ENCODE measurements at places on chromosomes 2 and 18.

DNA sequence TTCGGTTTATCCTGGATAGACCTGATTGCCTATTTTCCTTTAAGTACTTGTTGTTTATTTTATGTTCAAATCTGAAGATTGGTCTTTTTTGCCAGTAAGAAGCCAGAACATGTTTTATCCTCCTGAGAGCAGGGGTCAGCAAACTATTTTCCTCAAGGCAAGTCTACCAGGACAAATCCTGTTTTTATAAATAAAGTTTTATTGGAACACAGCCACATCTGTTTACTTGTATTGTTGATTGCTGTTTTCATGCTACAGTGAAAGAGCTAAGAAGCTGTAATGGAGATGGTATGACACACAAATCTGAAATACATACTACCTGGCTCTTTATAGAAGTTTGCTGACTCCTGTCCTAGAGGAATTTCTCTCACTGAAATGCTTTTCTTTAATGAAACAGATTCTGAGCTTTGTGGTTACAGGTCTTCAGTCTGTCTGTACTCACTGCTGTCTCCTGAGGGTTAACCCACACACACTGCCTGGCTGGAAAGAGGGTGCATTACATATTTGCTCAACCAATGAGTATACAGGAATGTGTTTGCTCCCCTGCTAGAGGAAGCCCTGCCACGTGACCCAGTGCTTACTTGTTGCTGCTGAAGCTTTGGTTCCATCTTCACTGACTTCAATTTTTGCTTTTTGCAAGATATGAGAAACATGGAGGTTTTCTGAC, 22.6 kb downstream of the MRPL44 start:
- DNase-seq, result no peak

DNA sequence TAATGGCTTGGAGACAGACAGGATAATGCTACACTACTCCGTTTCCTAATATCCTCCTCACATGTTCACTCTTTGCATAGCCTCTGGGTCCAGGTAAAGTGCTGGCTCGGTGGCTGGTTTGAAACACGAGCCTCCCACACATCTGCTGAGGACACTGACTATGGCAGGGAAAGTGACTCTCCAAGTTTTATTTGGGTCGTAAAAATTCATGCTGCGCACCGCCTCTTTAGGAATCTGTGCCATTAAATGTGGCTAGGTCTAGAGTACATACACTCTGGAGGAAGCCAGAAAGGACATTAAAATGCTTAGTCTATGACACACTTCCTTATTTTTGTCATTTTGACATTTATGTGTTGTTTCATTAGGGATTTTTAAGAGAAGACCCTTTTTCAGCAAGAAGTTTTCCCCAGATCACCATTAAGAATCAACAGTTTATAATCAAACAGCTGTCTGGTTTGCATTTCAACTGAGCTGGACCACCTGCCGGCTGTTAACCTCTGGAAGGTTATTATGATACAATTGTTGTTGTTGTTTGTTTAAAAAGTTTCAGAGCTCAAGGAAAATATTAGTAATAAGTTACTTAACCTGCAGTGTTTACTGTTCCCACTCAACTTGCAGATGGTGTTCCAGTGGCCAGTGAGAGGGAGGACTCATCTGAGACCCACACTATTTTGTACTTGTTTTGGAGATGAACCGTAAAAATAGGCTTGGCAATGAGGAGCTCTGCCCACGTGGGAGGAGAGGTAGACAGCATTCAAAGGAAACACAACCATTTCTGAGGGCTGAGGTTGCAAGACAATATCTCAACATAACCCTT, 443.3 kb upstream of the MEIS1 start:
- DNase-seq, result no peak

GRCh38 chr2:95670686-95671085, 78.9 kb downstream of the TRIM43 start:
- no peak for DNase-seq

DNA sequence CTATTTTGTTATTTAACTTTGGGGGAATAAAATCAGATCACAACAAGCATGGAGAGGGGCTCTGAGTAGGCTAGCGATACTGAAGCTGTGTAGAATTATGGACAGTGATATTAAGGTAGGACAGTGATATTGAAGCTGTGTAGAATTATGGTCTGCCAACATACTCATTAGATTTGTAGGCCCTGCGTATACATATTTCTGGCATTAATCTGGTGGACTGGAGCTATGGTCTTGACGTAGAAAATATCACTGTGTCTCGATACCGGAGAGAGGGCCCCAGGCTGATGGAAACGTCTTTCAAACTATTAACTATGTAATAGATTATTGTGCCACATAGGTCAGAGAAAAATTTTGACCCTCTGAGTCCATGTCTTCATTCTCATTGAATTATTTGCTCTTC, 511.4 kb downstream of the ADCYAP1 start:
- no peak for DNase-seq

DNA sequence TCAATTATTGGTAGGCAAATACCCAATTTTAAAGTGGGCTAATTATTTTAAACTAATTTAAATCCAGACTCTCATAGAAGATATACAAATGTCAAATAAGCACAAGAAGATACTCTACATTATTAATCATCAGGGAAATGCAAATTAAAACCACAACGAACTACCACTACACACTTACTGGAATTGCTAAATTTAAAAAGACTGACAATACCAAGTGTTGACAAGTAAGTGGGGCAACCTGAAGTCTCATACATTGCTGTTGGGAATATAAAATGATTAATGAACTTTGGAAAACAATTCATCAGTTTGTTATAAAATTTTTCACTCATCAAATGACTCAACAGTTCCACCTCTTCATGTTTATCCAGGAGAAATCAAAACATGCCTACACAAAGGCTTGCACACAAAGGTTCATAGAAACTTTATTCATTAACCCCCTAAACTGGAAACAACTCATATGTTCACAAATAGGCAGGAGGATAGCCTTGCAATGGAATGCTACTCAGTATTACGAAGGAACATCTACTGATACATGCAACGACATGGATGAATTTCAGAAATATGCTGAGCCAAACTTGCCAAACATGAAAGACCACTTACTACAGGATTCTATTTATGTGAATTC, 120.8 kb downstream of the MCFD2 start:
- no peak for DNase-seq

DNA sequence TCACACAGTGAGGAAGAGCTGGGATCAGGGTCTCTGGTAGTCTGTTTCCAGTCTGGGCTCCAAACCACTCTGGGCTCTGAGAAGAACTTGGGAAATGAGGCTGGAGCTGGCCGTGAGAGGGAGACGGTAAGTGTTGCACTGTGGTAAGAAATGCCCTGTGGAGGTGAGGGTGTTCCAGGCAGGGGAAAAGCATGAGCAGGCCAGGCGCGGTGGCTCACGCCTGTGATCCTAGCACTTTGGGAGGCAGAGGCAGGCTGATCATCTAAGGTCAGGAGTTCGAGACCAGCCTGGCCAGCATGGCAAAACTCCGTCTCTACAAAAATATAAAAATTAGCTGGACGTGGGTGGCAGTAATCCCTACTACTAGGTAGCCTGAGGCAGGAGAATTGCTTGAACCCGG, 14.3 kb upstream of the DES start:
- DNase-seq, result no peak

DNA sequence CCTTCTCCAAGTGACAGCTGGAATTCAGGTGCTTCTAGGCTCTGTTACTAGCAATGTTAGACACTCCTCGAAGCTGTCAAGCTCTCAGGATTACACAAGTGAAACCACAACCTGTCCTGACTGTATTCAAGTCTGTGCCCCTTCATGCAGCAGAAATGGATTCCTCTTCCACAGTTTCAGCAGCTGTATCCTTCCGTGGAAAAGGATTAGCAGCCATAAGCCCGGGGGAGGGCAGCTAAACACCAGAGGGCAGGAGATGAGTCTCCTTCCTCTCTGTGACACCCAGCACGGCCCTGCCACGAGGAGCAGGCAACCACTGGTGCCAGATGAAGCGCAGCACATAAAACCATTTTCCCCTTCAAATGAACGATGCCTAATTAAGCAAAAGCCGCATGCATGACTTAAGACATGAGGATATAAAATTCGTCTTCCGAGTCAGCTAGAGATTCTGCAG, 1.2 kb downstream of the ST3GAL5 start:
- peak; percentile 68 for DNase-seq

DNA sequence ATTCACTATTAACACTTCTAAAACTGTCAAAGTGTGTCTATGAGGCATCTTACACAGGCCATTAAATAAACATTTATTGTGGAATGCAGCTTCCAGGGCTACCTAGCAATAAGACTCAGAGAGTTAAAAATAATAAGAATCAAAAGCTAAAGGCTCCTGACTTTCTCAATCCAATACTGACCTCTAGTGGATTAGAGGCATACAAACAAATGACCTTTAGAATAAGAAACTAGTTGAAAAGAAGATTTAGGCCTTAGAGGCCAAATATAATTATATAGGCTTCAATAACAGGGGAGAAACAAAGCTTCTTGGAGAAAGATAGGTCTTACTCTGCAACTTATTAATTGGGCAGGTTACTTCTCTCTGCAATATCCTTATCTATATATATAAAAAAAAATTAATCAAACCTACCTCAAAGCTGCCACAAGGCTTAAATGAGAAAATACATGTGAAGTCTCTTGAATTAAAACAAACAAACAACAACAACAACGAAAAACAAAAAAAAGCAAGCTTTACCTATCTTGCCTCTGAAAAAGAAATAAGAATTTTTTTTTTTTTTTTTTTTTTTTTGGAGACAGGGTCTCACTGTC, 246.1 kb downstream of the EXOC6B start:
- DNase-seq, result no peak

DNA sequence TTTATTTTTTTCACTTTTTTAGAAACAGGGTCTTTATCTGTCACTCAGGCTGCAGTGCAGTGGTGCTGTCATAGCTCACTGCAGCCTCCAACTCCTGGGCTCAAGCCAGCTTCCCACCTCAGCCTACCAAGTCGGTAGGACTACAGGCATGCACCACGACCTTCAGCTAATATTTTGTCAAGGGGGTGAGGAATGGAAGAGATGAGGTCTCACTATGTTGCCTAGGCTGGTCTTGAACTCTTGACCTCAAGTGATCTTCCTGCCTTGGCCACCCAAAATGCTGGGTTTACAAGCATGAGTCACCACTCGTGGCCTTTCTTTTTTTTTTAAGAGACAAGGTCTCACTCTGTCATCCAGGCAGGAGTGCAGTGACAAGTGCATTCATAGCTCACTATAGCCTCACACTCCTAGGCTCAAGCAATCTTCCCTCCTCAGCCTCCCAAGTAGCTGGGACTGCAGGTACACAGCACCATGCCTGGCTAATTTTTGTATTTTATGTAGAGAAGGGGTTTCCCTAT, 13.4 kb downstream of the PPP1R7 start:
- no peak for DNase-seq

DNA sequence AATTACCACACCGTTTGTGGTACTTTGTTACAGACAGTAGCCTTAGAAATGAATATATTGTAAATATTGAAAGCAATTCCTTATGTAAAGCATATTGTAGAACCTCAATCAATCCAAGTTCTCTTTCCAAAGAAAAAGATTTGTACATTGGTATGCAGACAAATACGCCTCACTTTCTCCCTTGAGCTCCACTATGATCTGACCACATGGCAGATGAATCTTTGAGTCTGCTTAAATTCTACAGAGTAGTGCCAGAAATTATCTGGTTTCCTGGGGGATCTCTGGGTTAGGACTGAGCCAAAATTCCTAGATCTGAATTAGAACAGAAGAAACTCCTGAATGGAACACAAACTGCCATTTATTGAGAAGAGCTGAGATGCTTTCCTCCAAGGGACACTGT, 99.0 kb downstream of the CPO start:
- no peak for DNase-seq

GRCh38 chr2:217930761-217931563, 71.8 kb downstream of the TNS1 start:
- DNase-seq, result no peak

GRCh38 chr18:63586966-63587365, at the start of gene SERPINB13:
SERPINB13 (plus strand) TSS chr18:63587343; CDS start chr18:63588668, 1,325 bp downstream.
- no peak for DNase-seq

DNA sequence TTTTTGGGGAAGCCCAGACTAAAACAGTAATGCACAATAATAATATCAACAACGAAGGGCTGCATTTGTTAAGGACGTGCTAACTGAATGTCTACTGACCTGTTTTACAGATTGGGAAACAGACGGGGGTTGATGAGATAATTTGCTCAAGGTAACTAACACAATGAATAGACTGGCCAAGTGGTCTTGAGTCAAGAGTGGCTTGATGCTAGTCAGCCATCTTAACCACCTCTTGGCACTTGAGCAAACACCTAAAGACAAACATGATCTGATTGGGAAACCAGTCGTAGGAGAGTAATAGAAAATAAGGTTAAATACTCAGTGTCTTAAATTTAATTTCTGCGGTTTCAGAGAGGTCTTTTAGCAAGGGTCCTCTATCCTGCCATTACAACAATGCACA, 14.2 kb downstream of the RHBDD1 start:
- DNase-seq, result no peak

DNA sequence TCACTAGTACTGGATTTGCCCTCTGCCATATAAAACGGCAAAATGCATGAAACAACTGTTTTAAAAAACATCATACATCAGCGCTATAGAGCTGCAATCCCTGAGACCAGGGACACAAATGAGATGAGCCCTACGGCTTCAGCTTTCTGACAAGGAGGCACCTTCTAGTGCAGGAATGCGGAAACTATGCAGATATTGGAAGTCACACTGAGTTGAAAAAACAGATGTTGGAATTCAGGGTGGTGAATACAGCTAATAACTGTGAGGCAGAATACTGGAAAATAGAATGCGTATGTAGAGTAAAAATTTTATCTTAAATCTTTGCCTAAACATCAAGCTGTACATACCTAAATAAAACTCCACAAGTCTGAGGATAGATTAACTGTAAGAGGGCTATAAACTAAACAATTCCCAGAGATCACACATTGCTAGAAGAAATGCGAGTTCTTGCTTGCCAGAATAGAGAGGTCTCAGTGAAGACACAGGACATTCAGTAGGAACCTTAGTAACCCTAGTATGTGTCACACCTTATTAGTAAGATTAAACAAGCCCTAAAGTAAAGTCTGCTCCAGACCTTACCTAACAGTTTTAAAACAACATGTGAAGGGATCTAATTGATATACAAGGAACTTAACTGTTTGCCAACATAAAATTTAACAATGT, 541.4 kb upstream of the DDX18 start:
- peak; percentile 54 for DNase-seq

DNA sequence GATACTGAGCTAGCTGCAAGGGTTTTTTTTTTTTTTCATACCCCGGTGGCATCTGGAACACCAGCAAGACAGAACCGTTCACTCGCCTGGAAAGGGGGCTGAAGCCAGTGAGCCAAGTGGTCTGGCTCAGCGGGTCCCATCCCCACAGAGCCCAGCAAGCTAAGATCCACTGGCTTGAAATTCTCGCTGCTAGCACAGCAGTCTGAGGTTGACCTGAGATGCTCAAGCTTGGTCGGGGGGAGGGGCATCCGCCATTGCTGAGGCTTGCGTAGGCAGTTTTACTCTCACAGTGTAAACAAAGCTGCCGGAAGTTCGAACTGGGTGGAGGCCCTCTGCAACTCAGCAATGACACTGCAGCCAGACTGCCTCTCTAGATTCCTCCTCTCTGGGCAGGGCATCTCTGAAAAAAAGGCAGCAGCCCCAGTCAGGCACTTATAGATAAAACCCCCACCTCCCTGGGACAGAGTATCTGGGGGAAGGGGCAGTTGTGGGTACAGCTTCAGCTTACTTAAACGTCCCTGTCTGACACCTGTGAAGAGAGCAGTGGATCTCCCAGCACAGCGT, 5.1 kb upstream of the MIB1 start:
- DNase-seq, result peak; percentile 85

- no peak for DNase-seq
These were observed 143.6 kb downstream of the MBD2 start for GRCh38 chr18:54080858-54081257.

- DNase-seq, result no peak
These were observed 672.8 kb upstream of the ID2 start for GRCh38 chr2:8009010-8009597.

GRCh38 chr2:19021100-19021476, 337.3 kb downstream of the OSR1 start:
- no peak for DNase-seq

Data from endodermal cell (in vitro differentiated cells).